ENCODE measurements at places on chromosomes 4 and X.

DNA sequence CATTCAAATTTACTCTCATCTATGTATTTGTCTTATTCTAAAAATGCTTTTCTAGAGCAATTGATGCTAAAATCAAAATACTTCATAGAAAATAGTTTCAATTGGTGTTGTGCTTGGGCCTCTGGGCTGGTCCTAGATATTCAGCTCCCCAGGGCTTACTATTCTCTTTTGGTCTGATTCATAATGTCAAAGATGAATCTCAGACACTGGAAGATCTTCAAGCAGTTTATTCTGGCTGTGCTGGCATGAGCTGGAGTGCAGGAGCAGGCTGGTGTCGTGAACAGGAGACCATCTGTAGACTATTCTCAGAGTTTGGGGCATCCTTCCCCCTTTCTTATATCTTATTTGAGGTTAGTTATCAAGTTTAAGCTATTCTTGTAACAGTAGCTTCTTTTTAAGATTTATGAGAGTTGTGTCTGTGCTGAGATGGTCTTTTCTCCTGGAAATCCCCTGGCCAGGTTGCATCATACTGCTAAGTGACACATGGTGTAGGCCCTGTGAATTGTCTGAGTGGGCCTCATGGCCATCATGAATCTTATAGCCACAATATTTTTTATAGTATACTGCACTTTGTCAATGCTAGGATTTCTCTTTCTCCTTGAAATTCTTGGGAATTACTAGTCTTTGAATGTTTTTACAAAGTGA lies 1624.0 kb upstream of the IGFBP7 start:
- DNase-seq, result no peak

GRCh38 chr4:41384992-41385391 lies 128.3 kb downstream of the UCHL1 start:
- DNase-seq, result no peak

DNA sequence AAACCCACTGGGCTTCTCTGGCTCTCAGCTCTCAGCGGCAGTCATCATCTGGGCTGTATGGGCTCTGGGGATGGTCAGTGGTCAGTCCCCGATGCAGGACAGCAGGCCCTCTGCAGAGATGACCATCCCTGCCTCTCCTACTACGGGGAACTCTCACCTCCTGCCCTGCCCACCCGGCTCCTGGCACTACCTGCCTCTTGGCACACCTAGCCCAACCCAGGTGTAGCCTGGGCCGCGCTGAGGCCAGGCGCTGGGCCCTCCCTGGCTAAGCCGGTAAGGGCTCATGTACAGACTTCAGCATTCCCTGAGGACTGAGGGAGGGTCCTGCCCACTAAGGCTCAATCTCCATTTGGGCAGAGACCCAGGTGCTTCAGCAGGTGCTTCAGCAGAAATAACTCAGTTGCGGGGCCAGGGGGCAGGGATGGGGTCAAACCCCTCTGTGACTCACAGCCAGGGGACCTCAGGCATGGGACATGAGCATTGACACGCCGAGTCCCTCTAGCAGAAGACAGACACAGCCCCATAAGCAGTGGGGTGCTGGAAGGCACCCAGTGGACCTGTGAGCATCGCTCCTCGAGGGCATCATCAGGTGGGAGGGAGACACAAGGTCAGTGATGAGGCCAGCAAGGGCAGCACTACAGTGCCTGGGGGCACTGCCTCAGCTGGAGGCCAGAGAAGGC lies 71.0 kb downstream of the ACOX3 start:
- no peak for DNase-seq

- no peak for DNase-seq
These were observed 60.2 kb upstream of the CBR4 start for GRCh38 chr4:169070071-169070894.

GRCh38 chrX:132986556-132986955 lies 28.1 kb upstream of the HS6ST2 start:
- DNase-seq, result no peak

DNA sequence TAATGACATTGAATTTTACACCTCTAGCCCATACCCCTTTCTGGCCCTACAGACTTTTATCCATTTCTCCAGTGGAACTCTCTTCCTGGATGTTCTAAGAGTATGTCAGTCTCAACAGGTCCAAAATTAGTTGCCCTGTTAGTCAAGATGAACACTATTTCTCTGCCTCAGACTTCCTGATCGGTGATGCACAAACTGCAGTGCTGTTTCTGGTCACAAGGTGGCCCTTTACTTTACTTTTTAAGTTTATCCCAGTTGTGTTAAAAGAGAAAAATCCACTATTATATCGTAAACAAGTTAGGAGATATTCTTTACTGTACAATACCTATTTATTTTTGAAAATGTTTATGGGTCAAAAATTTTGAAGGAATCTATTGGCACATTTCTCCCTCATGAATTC lies 13.1 kb downstream of the TCEAL7 start:
- DNase-seq, result peak; percentile 10
